ENCODE measurements at places on chromosomes 5 and 9.

DNA sequence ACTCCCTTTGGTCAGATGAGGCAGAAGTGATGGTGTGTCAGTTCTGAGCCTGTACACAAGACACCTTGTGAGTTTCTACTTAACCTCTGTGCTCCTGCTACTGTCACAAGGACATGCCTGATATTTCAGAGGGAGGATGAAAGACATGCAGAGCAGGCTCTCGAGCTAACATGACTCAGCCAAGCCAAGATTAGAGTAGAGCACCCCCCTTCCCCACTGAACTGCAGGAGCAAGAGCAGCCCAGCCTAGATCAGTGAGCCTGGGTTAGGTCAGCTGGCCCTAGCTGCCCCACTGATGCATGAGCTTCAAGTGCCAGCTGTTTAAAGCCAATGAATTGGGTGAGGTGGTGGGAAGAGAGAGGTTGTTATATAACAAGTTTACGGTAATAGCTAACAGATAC is 36.7 kb downstream of the BRINP1 start:
- no peak for DNase-seq

- no peak for DNase-seq
Measured at GRCh38 chr9:26565118-26565517, 327.5 kb downstream of the CAAP1 start.

- no peak for DNase-seq
Measured at GRCh38 chr5:66744040-66744439, 147.8 kb downstream of the MAST4 start.

DNA sequence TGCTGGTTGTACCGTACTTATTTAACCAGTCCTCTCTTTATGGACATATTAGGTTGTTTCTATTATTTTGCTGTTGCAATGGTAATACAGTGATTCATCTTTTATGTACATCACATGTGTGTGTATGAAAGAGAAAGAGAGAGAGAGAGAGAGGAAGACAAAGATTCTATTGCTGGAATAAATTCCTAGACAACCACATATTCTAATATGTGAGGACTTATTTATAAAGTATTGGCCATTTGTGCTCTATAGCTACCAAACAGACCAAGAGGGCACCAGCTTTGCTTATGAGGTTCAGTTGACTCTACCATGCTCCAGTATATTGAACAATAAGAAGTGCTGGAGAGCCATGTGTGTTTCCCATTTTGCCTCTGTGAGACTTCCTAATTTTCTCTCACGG is 513.5 kb downstream of the DMAC1 start:
- no peak for DNase-seq

DNA sequence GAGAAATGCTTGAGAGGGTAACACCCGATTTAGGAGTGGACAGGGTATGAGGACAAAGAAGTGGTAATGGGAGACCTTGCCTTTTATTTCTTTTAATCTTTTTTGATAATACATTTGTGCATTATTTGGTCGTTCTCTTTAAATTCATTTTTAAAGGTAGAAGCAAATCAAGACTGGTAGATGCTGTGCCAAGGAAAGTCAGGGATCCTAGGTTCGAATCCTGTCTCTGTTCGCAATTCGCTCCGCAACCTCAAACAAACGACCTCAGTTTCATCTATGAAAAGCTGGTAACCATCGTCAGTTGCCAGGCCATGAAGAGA is 353 bp upstream of the TMED9 start:
- no peak for DNase-seq

DNA sequence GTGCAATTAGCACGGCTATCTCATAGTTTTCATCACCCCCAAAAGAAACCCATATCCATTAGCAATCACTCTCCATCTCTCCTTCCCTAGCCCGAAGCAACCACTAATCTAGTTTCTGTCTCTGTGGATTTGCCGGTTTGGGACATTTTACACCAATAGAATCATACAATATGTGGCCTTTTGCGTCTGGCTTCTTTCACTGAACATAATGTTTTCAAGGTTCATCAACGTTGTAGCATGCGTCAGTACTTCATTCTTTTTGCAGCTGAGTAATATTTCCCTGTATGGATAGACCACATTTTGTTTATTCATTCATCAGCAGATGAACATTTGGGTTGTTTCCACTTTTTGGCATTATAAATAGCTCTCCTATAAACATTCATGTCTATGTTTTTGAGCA is 75.4 kb upstream of the TBC1D2 start:
- peak; percentile 57 for DNase-seq

GRCh38 chr5:173581408-173582215 is 34.8 kb downstream of the BOD1 start:
- no peak for DNase-seq

- DNase-seq, result peak; percentile 95
Measured at GRCh38 chr9:112050544-112051475, 124.3 kb downstream of the SUSD1 start.

DNA sequence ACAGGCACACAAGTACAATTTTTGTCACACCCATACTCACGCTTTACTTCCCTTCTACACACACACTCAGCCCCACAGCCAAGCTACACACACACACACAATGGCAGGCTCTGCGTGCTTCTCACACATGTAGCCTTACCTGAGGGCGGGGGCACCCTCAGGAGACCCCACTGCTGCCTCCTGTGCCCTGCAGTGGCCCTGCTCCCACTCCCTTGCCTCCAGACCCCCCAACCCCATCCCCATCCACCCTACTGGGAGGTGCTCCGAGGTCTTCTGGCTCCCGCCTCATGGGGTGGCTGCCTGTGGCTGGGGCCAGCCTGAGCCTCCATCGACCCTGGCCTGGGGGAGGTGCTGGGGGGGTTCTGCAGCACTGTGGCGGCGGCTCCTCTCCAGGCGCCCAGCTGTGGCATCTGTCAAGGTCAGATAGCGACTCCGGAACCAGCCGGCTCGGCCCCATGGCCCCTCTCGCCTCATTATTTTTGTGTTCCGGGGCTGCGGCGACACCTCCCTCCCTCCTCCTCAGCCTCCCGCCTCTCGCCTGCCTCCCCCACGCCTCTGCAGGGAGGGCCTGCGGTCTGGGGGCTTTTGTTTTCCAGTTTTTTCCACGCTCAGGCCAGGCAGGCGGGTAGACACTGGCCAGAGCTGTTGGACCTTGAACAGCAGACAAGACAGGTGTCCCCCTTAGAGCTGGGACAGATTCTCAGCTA is 21.7 kb downstream of the CXXC5 start:
- no peak for DNase-seq

- DNase-seq, result no peak
Measured at GRCh38 chr5:149039506-149039905, 23.4 kb downstream of the SH3TC2 start.

GRCh38 chr5:19208397-19208796 is 779.6 kb downstream of the CDH18 start:
- DNase-seq, result no peak

GRCh38 chr5:125317536-125317995 is 571.1 kb upstream of the ZNF608 start:
- DNase-seq, result no peak

- DNase-seq, result no peak
Measured at GRCh38 chr9:89328064-89328463, 9.8 kb downstream of the SECISBP2 start.

DNA sequence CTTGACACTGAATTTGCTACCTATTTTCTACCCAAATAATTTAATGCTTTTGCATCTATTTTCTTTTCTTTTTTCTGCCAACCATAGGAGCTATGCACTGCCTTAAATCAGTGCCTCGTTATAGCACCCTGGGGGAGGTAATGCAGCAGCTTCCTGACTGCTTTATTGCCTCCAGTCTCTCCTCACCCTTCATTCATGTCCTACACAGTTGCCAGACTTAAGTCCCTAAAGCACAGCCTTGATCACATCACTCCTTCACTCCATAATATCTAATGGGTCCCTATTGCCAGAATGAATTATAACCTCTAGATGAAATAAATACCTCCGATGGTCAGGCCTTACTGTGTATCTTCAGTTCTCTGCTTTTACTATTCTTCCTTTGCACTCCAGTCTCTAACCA is 211.2 kb upstream of the GLRA1 start:
- no peak for DNase-seq

- no peak for DNase-seq
Measured at GRCh38 chr5:62421414-62421813, 8.9 kb downstream of the IPO11 start.

DNA sequence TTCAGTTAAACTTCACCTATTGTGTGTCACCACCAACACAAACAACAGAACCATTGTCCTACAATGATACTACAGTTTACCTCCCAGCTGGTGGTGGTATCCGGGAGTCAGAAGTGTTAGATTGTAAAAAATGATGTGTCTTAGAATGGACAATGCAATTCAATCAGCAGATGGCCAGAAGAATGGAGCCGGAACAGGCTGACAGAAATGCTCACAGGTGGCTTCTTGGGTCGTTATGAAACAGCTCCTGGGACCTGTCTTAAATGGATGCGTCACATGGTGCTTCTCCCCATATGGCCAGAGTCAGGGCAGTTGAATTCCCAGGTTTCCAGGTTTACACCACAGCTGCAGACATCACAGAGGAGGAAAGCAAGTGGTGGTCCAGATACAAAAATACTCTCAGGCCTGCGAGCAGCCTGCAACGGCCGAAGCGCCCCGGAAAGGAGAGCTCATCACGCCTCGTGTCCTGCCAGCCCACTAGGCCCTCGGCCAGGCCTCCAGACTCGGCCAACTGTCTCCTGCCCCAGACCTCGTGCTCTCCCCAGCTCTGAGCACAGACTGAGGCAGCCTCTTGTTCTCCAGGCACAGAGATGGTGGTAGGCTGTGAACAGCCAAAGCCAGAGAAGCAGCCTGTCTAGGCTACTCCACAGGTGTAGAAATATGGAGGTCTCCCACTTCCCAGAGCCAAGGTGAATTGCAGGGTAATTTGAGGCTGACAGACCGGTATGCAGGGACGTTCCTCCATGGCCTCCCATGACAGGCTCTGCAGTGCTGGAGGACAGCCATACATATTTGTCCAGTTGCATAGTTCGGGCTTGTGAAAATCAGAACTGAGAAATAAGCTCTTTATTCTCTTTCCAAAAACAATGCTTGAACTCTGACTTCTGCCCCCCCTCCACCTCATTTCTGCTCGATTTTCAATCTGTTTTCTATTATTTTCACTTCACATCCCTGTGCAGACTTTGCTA is 98.5 kb upstream of the SPATA31C2 start:
- no peak for DNase-seq

DNA sequence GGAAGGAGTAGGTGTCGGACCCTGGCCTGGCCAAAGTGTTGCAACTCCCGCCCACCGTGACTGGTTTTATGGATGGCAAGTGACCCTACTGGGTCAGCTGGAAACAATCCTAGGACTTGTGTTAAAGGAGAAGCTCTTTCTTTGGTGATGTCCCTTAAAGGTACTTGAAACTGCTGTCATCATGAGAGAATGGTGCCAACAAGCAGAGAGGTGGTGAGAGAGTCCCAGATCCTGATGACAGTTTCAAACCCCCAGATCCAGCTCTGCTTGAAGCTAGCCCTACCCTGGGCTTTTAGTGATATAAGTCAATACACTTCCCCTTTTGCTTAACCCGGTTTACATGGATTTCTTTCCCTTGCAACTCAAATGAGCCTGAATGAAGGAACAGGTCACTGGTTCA is 72.5 kb upstream of the UBTD2 start:
- DNase-seq, result no peak

- DNase-seq, result peak; percentile 34
Measured at GRCh38 chr5:74192606-74193299, 447.8 kb downstream of the ENC1 start.

DNA sequence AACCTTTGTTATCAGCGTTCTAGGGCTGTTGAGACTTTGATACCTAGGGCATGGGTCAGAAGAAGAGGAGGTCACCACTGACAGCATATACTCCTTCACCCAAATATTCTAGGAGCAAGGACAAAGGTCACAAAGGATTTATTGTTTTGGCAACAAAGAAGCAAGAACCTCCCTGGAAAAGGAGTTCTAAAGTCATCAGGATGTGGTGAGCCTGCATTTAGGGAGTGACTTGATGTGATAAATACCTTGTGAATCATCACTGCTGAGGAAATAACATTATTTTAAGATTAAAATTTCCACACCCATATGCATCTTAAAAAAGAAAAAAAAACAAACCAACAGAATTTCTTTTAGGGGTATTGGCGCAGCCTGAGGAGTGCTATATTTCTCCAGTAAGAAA is 13.9 kb downstream of the IFNA1 start:
- DNase-seq, result no peak

DNA sequence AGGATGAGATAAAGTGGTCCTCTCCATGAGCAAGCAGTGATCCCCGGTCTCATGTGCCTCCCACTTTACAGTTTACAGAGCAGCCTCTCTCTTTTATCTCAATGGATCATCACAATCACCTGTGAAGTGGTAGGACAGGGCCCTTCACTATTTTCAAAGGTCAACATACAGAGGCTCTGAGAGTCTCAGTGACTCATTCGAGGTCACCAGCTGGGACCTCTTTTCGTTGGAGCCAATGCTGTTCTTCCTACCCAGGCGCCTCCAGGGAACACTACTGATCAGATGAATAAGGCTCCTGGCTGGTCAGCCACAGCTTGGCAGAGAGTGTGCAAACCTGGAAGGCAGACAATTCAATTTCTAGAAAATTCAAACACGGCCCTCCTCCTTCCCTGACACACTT is 16.6 kb downstream of the GGTA1 start:
- DNase-seq, result no peak

GRCh38 chr5:20157089-20157488 is 169.1 kb upstream of the CDH18 start:
- no peak for DNase-seq

GRCh38 chr9:116491219-116491618 is 195.9 kb upstream of the TRIM32 start:
- DNase-seq, result no peak

DNA sequence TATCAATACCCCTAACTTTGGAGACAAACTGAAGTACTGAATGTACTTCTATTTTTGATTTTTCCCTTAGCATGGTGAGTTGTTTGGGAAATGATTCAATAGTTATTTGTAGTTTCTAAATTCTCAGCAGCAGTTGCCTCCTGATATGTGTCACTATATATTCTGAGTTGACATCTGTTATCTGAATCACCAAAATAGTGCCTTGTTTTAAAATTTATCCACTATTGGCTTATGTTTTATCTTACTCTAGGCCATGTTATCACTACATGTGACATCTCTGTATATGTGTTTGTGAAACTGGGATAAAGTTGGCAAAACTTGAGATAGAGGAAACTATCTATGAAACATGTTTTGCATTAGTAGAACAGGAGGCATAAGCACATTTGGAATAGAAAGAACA is 317.6 kb downstream of the TLE4 start:
- no peak for DNase-seq

DNA sequence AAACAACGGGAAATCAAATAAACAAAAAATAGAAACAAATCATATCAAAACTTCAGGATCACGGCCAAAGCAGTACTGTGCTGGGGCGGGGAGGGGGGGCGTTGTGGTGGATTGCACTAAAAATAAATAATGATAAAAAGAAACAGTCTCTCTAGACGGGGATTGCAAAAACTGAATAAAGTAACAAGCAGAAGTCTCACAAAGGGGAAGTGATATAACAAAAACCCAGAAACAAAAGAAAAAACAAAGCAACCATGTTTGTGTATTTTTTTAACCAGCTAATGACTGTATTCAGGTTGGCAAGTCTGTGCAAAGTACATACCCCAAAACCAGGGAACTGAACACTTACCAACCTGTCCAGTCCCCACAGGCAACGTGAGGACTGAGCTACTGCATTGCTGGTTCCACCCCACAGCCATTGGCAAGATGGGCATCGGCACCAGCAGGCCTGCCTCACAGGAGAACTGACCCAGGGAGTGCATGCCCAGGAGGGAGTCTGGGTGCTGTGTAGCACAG is 24.1 kb downstream of the BICD2 start:
- DNase-seq, result no peak

GRCh38 chr9:2284770-2285169 is 269.6 kb downstream of the SMARCA2 start:
- no peak for DNase-seq

All from AG09309 (cell line).